CD4-positive, alpha-beta T cell treated with Interleukin-15 for 1 hour (primary cell): ENCODE measurements at places on chromosomes 2 and 18.

DNA sequence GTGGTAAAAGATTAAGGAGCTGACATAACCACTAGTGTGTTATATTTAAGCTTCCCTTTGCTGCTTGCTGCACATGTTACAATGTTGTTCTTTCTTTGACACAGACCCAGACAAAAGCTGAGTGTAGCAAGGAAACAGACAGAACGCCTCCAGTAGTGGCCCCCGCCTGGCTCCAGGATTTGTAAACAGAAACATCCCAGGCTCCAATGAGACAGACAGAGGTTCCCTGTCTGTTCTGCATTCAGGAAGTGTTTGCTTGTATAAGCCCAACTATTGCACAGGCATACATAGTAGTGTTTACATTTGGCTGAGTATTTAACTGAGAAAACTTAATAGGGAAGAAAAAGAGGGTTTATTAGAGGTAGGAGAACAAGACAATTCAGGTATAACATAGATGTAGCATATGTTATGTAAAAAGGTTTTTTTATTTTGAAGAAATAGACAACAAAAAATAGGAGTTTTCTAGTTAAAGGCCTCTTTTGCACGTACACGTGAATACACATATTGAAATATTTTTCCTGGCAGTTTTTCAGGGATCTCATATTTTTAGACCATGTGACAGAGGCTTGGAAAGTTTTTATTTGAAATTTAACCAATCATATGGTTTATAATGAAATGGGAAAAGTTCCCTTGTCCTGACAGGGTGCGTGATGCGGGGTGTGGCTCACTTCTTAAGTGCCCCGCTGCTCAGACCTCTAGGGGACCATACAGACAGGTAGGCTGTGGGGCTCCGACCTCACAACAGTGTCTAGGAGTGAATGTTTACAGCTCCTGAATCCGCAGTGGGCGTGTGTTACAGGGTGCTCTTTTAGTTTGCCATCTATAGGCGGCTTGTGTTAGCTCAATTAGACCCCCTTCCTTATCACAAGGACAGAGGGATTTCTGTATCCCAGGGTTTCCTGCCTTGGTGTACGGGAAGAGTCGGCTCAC lies 118.4 kb downstream of the BMPR2 start:
- DNase-seq, result no peak

- DNase-seq, result no peak
Observed at GRCh38 chr2:136297994-136298393, 180.0 kb upstream of the CXCR4 start.

- peak; percentile 63 for DNase-seq
Observed at GRCh38 chr18:9711361-9712129, 3.4 kb downstream of the RAB31 start.

DNA sequence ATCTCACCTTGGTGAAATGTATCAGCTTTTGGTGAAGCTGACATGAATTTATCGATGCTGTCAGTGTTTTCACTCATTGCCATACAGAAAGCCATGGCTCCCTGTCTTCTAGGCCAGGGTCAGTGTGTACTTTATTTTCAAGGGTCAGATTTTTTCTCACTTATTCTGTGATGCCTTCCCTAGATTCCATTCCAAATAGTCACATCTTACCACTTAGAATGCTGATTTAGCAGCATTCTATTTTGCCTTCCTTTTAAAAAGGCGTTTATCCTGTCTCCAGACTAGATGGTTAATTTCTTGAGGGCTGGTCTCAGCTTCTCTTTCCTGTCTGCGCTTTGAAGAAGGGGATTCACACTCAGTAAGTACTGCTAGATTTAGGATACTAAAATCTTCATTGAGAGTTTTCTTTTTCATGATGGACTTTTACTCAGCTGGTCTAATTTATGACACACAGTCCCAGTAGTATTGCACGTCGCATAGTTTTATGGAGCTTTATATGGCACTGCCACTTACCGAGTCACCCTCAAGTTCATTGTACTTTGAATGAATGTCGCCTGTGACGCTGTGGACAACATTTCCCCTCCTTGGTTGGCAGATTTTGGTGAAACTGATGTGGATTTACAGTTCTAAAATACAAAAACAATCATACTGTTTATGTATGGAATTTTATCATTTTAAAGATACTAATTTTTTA lies 194.0 kb downstream of the ZNF407 start:
- DNase-seq, result no peak

- no peak for DNase-seq
Observed at GRCh38 chr2:1972422-1972821, 228.1 kb upstream of the PXDN start.

DNA sequence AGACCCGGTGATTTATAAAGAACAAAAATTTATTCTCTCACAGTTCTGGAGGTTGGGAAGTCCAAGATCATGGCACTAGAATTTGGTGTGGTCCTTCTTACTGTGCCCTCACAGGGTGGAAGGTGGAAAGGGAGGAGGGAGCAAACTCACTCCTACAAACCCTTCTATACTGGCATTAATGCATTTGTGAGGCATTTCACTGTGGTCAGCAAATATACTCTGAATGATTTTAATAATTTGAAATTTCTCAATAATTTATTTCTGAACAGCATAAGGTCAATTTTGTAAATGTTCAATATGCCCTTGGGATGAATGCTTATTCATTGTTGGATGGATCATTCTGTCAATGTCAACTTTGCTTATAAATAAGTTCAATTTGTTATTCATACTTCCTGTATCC lies 120.6 kb downstream of the GATA6 start:
- no peak for DNase-seq

DNA sequence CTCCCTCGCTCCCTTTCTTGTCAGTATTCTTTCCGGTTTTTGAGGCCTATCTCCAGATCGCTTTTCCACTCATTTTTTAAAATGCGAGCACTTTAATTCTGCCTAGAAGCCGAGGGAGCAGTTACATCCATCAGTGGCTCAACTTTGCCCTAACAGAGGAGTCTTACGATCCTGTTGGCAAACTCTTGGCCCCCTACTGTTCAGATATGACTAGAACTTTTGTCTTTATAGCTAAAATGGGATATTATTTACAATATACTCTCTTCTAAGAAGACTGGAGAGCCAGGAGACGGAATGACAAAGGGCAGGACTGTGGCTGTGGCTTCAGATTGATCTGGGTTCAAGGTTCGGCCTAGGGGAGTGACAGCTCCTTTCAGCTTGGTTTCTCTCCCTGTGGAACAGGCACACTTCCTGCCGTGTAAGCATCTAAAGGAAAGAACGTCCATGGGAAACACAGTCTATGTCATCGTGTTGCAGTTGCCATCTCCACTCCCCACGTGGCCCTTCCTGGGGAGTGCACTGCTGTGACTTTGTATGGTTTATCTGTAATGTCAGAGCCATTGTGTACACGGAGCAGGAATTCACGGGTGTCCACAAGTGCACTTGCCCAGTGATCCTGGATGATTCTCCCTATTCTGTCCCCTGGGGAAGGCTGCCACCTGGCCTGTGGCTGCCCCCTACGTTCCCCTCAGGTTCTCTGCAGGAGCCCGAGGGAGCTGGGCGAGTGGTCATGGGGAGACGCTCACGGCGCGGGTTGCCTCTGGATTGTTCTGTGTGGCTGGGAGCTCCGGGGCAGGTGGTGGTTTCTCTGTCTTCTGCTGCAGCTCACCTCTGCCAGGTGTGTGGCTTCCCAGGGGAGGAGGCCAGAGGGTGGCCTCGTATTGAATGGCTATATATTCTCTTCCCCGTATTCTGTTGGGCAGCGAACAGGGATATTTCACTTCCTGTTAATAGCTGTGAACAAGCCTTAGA lies 222.0 kb downstream of the LDLRAD4 start:
- DNase-seq, result no peak

GRCh38 chr2:220191031-220191430 lies 563.6 kb downstream of the SLC4A3 start:
- DNase-seq, result no peak

GRCh38 chr2:172427256-172427989 lies at the start of gene ITGA6:
Gene ITGA6, plus strand, starts transcription at chr2:172427586.
- peak; percentile 71 for DNase-seq

- DNase-seq, result no peak
Observed at GRCh38 chr18:29616867-29617266, 1425.7 kb downstream of the DSC3 start.

GRCh38 chr18:21254576-21254975 lies 12.5 kb downstream of the GREB1L start:
- no peak for DNase-seq

GRCh38 chr18:370751-371608 lies 103.1 kb upstream of the THOC1 start:
- no peak for DNase-seq

DNA sequence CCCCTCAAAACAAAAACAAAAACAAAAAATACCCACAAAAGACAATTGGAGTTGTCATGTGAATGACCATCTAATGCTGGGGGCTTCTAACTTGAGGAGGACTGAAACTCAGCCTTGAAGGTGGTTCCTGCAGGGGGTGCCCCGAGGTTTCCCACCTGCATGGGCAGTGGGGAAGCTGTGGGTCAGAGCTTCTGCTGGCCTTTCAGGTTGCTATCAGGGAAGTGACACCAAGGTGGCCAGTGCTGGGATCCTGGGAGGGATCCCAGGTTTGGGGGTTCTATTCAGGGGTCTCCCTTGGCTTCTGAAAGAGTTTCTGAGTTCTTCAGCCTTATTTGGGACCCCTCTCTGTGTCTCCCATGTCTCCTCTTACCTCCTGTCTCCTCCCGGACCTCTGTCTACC lies 62.8 kb downstream of the LDLRAD4 start:
- no peak for DNase-seq

GRCh38 chr18:7754725-7755181 lies 187.6 kb downstream of the PTPRM start:
- DNase-seq, result no peak

GRCh38 chr18:61854578-61855448 lies 38.0 kb downstream of the RNF152 start:
- DNase-seq, result no peak

GRCh38 chr2:174939046-174939445 lies 66.1 kb downstream of the CHN1 start:
- no peak for DNase-seq

GRCh38 chr2:188473306-188473705 lies 181.6 kb downstream of the GULP1 start:
- DNase-seq, result no peak
